CD4-positive, alpha-beta T cell treated with Interleukin-10 for 1 hour (primary cell): ENCODE measurements at places on chromosomes 2 and 18.

DNA sequence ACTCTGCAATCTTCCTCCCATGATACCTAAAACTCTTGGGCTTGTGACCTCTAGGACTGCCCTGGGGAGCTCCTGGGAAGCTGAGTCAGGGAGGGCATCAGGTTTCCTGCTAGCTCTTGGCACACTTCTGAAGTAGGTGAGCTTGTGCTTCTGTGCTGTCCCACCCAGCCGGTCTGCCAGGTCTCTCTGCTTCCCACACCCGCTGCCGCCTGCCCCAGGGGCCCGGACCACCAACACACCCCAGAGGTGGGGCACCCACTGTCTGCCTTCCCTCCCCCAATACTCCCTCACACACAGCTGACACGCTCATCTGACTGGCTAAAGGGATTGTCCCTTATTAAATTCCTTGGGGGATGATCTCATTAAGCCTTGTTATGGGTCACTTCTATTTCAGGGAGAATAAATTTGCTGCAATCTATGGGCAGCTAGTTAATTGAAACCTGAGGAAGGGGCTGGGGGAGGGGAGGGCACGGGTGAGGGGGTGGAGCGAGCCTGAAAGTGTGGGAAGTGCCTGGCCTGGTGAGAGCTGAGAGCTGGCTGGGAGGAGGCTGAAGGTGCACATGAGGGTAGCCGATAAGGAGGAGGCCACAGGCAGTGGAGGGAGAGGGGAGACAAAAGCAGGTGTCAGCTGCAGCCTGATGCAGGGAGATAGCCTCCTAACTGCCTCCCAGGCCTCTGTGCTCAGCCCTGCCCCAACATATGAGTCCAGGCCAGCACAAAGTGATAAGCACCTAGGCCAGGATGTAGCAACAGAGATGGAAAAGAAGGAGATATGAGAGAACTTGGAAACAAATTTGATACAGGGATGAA, 48.8 kb downstream of the HAUS1 start:
- no peak for DNase-seq

- no peak for DNase-seq
Measured at GRCh38 chr2:205047273-205047839, 502.1 kb downstream of the PARD3B start.

DNA sequence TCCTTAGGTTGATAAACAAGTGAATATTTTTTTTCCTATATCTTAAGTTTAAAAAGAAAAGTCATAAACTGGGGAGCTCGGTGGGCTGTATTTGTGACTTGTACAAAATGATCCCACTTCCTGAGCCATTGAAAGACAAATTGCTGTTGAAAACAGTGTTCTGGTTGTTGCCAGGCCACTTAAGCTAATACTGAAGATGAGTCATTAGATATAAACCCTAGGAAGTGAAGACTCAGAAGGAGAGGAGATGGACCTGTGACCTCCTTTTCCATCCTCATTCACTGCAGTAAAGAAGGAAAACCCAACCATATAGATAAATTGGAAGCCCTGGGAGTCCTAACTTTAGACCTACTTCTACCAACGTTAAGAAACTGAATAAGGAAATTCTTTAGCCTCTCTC, 46.2 kb upstream of the SERPINE2 start:
- no peak for DNase-seq

GRCh38 chr18:42092848-42093247, 137.8 kb downstream of the PIK3C3 start:
- no peak for DNase-seq

DNA sequence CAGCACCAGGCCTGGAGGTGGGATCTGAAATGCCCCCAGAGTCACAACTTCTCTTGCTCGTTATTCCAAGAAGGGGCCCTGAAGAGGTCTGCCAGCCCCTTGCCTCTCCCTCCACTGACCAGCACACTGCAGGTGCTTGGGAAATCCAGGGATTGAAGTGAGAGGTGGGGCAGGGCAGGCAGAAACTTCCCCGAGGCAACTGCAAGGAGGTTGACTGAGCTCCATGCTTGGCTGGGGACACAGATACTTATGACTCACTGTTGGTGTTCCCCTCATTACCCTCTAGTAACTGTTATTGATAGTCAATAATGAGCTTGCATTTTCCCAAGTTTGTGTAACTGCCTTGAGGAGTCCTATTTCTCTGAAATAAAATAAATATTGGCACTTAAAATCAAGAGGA, 47.5 kb downstream of the MARCO start:
- no peak for DNase-seq

- no peak for DNase-seq
Measured at GRCh38 chr18:42891705-42892104, 223.8 kb downstream of the RIT2 start.

DNA sequence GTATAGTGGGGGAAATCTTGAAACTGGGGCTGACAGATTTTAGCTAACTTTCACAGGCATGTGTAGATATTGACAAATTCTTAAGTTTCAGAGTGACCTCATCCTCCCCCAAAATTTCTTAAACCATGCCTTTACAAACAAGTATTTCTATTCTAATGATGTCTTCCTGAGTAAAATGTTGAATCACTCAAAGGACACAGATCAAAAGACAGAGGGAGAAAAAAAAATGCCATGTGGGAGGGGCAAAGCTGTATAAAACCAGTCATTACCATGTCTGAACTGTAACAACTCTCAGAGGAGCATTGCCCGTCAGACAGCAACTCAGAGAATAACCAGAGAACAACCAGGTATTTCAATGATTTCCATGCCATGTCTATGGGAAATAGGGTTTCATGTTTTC, at the start of gene SERPINB2:
Gene SERPINB2 (plus strand): TSS at position 282 of the 400 bp plus-strand sequence. CDS start 3,740 bp downstream, outside the sequence.
- no peak for DNase-seq

DNA sequence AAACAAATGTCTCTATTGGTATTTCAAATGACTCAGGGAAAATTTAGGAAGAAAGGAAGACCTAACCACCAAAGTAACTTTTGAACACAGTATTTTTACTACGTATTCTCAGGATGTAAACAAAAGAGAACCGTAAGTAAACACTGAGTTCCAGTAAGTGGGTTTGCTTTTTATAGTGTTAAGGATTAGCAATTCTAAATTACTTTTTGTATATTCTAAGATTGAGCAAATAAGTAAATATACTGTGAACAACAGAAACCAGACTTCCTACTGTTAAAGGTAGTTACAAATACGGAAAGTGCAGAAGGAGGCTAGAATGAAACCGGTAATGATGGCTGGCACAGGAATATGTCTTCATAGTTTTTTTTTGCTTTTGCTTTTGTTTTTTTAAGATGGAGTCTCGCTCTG, 31.5 kb downstream of the SESTD1 start:
- DNase-seq, result no peak

DNA sequence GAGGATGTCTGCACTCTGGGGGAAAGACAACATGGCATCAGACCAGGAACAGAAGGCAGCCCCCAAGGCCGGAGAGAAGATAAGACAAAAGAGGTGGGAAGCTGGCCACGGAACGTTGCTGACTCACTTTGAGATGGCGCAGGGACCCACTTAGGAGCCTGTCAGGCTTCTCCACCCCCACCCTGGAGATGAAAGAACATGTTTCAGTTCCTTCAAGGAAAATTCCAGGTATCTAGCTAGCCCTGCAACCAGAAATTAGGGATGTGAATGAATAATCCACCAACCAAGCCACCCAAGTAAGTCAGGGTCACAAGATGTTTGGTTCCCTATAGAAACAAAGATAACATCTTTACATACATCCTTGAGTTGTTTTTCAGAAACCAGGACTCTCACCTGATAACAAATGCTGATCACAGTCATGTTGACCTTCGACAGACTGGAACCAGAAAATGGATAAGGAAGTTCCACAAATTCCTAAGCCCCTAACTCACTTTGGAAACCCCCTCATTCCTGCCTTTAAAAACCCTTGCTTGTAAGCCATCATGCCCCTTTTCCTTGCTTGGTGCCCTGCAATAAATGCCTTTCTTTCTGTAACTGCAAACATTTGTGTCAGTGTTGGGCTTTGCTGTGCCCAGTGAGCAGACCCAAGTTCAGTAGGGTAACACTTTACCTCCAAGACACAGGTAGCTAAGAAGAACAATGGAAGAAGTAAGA, 31.9 kb downstream of the PSTPIP2 start:
- no peak for DNase-seq

GRCh38 chr2:105144152-105144940, 97.2 kb upstream of the GPR45 start:
- no peak for DNase-seq

- DNase-seq, result no peak
Measured at GRCh38 chr2:236164925-236165841, 3.0 kb downstream of the GBX2 start.

- DNase-seq, result no peak
Measured at GRCh38 chr18:48500517-48500916, 38.3 kb upstream of the CTIF start.

- DNase-seq, result no peak
Measured at GRCh38 chr18:41146301-41146700, 808.7 kb upstream of the PIK3C3 start.

DNA sequence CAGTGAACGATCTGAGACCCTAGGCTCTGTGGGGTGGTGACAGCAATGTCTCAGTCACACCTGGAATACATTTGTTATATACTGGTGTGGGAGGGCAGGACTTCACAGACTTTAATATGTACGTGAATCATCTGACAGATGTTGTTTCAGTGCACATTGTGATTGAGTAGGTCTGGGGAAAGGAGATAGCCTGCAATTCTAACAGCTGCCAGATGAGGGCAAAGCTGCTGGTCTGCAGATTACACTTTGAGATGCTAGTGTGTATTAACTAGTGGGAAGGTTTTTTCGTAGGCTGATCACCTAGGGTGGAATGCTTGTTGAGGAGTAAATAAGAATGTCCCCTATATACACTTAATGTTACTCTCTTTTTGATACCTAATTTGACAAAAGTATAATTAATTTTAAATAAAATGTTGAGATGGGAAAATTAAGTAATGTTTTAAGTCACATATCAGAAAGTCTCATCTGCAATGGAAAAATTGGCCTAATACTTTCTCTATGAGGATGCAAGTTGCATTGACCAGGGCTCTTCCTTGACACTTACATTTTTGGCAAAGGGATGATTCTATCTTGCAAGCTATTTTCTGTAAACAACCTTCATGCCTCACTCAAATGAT, 496.9 kb upstream of the HNMT start:
- no peak for DNase-seq

DNA sequence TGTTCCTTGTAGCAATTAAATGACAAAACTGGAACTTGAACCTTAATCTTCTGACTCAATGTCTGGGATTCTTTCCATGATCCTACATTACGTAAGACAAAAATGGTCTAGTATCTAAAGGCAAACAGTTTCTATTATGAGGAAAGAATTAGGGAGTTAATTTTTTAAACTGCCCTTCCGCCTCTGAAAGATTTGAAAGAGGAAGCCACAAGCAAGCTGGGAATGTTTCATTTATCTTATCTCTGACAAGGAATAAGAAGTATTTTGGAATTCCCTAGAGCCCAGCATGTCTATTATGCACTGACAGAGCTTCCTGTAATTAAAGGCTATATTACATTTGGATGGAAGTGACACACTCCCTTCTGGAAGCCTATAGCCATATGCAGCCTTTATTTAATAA, 558.8 kb upstream of the CDH2 start:
- no peak for DNase-seq

DNA sequence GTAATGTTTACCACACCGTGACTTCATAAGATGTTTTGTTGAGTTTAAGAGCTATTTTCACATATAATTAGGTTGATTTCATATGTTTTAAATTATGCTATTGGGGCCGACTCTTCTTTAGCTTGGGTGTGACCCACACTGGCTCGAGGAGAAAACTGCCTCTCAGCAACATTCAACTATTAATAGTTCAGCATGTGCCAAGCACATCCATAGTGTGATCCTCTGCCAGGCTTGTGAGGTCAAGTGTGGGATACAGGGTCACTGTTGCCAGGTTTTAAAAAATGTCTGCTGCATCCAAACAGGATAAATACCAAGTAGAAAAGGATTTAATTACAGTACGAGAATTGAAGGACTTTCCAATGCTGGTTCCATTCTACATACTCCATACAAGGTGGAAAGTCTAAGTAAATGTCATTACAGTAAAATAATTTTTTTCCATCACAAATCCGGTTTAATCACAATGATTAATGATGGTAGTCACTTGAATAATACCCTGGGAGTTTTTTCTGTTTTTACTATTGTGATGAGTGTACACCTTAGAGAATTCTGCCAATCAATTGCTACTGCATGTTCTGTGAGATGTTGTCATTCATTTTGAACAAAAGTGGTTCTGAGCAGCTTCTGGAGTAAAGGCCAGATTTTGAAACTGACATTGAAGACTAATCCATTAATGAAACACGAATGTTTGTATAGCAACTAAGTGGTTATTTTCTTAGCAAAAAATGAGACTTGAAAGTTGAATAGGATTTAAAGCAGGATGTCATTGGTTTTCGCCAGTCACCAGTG, 84.5 kb downstream of the ABI2 start:
- no peak for DNase-seq

- DNase-seq, result no peak
Measured at GRCh38 chr18:11119550-11119949, 29.8 kb downstream of the PIEZO2 start.
